Left lung (tissue), 14 donors: ENCODE measurements at places on chromosomes 3 and 15.

- no peak for DNase-seq
Observed at GRCh38 chr3:112685420-112685819, 44.5 kb upstream of the CCDC80 start.

GRCh38 chr15:68983961-68984481, 30.5 kb upstream of the NOX5 start:
- no peak for DNase-seq

- DNase-seq: no peak
Observed at GRCh38 chr3:126078866-126079265, 5.1 kb downstream of the SLC41A3 start.

- no peak for DNase-seq
Observed at GRCh38 chr15:52483707-52484106, 45.0 kb downstream of the MYO5A start.
